ENCODE measurements at places on chromosomes 2 and 18. TPM values are rescaled to one million over a fixed set of nuclear protein-coding genes. Genes with fewer than 3 reads are reported as not detected.
A peak's percentile ranks its signal among the peaks of the same experiment; 100 is the strongest.

GRCh38 chr18:51137026-51137729, 60.3 kb downstream of the MEX3C start:
- no peak for DNase-seq

DNA sequence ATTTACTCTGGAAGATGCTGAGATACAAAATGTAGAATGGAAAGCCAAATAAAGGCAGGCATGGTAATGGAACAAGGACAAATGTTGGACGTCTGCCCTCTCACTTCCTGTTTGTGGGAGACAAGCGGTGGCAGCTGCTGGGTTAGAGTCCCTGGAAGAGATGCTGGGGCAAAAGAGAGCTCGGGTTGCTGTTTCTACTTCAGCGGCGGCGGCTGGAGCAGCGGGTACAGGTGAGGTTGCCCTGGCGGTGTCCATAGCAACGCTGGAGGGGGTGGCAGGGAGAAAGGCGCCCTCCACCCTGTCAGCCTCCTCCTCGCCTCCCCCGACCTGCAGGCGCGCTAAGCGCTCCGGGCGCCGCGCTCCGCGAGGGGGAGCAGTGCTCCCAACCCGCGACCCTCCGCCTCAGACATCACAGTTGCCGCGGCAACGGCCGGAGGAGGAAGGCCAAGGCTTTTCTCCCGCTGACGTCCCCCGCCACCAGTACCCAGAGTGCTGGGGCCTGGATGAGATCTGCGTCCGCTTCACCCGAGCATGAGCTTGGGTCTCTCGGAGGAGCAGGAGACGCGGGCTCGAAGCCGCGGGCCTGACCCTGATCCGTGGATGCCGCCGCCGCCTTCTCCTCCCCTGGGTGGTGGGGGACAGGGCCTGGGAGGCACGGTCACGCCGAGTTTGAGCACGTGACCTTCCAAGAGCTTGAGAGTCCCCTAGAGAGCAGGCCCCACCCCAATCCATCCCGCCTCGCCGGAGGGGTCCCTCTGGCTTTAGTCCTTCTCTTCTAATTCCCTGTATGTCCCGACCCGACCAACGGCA, 65.6 kb downstream of the NOL4 start:
- DNase-seq, result peak; percentile 96

Gene ABI2
- 115 TPM for total RNA-seq

DNA sequence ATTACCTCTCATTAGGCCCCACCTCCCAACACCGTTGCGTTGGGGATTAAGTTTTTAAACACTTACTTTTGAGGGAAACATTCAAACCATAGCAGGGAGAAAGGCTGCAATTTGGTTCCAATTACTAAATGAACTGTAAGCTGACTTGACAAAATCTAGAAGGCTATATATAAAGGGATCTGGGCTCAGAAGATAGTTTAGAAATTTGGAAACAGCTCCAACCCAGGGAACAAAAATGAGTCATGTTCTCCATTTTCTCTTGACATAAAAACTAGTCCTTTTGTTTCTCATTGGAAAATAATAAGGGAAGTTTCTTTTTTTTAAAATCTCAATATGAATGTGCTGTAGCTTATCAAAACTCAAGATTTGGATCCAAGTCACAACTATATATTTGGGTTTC, 17.5 kb downstream of the MOGAT1 start:
- no peak for DNase-seq

GRCh38 chr2:113179446-113180045, 5.8 kb downstream of the PSD4 start:
- DNase-seq, result no peak

DNA sequence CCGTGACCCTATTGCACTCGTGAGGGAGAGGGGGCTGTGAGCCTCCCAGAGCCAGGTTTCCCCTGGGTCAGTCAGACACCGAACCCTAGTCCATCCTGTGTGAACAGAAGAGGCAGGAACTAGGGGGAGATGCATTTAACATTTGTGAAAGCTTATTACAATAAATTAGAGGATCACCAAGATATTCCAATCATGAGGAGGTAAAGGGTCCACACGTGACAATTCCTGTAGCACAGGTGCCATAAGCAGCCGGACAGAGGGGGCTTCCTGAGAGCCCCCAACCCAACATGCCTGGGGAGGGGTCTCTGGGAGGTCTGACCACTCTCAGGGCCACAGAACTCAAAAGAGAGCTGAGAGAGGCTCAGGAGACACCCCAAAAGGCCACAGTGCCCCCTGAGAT, 93.3 kb downstream of the KCNF1 start:
- DNase-seq, result no peak

GRCh38 chr18:53457068-53457467, 767.4 kb downstream of the MBD2 start:
- no peak for DNase-seq

DNA sequence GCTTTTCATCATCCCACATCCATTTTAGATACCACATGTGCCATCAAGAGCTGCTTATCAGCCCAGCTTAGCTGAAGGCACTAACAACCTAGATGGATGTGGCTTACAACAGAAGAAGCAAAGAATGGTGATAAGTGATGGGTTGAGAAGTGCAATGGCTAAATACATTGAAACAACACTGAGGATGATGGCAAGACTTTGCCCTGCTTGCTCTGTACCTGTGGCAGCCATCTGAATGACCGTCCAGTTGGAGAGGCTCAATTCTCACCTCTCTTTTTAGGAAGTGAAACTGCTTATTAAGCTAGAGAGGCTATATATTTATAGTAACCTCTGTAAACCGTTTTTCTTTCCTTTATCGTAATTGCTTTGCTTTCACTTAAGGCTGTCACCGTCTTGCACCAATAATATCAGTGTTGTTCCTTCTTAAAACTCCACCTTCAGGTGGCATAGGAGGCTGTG, 5.7 kb downstream of the GPATCH11 start:
- DNase-seq, result no peak

Gene DUSP11
- total RNA-seq, result 18.8 TPM

DNA sequence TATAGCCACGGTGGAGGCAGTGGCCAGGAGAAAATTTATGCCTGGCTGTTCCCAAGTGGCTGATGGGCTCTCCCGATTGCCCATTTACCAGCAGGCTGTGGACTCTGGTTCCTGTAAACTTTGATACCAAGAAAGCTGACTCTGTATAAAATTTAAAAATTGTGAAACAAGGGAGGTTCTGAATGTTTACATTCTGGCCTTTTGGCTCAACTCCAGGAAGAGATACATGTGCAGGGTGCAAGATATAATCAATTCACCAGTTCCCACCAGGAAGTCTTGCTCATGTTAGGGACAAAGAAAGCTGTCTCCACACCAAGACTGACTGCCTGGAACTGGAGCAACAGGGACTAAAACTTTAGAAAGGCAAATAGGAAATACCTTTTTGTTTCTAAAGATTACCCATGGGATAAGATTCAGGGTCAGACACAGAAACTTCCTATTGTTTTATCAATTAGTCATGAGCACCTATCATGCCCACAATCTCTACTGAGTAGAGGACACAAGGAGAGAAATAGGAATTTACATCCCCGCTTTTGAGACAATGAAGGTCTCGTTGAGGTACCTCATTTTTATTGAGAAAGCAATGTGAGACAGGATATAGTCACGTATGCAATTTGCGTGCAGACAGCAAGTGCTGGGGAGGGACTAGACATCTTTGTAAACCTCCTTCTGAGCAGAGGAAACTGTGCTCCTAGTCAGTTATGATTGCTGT, 123.5 kb downstream of the LIPG start:
- DNase-seq, result no peak

DNA sequence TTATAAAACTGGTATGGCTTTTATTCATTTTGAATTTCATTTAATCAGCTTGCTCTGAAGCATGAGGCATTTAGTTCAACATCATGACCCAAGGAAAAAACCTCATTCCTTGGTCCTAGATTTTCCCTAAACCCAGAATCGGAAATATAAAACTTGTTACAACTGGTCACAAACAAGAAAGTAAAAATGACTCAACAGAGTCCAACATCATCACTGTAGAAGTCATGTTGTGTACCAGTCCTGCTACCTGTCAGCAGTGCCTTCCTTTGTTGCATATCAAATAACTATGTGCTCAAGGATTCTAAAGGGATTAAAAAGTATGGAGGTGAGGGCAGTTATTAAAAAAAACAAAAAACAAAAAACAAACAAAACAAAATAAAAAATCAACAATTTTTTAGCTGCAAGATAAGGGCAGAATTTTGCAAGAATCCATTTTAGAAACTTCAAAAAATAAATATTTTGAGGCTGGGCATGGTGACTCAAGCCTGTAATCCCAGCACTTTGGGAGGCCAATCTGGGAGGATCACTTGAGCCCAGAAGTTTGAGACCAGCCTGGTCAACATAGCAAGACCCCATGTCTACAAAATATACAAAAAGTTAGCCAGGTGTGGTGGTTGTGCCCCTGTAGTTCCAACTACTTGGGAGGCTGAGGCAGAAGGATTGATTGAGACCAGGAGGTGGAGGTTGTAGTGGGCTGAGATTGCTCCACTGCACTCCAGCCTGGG, 18.4 kb downstream of the NCKAP1 start:
- no peak for DNase-seq

GRCh38 chr18:74493689-74494088, 2.5 kb upstream of the CNDP2 start:
- peak; percentile 76 for DNase-seq

Gene CCBE1
- total RNA-seq, result 2.9 TPM

DNA sequence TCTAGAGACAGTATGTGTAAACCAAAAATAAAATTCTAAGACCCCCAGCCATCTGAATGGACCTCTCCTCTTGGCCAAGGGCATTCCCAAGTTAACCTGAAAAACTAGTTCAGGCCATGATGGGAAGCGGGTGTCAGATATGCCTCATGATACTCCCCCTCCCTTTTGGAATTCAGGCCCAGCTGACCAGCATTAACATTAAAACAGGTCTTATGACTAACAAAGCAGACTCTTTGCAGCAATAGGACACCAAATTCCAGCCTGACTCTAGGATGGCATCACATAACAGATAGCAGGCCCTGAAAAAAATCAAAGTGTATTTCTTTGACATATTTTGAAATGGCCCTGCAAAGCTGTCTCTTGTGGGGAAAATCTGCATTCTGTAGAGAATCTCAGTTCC, 73.3 kb upstream of the L3MBTL4 start:
- DNase-seq, result peak; percentile 62

DNA sequence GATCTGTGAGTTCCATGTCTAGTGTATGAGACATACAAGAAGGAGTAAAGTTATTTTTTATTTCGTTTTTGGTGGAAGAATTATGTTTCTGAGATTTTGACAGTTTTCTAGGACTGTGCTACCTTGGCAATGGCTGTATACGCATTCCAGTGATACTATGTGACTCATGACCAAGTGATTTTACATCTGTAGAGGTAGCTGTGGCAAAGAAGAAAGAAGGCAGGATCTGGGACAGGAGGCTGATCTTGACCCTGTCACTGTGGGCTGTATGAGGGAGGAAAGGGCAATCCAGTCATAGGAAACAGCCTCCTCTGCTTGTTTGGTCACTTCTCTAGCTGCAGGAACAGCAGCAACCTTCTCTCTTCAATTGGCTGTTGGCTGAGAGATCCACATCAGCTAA, 44.0 kb upstream of the PDCL3 start:
- no peak for DNase-seq

GRCh38 chr18:40120796-40121391, 1834.1 kb upstream of the PIK3C3 start:
- no peak for DNase-seq

Gene POMC
- total RNA-seq, result 12.4 TPM

DNA sequence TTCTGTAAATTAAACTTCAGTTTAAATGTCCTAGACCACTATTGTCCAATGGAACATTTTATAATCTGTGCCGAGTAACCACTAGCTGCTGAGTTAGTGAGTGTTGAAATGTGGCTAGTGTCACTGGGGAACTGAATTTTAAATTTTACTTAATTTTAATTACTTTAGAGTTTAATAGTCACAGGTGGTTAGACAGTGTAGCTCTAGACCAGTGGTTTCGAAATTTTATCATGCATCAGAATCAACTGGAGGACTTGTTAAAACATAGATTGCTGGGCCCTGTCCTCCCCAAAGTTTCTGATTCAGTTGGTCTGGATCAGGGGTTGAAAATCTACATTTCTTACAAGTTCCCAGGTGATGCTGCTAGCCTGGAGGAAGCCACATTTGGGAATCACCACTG, 110.4 kb downstream of the FMNL2 start:
- no peak for DNase-seq

- peak; percentile 40 for DNase-seq
Measured at GRCh38 chr2:239892441-239893235, 132.5 kb downstream of the NDUFA10 start.

- no peak for DNase-seq
Measured at GRCh38 chr2:236657215-236657614, 87.6 kb downstream of the ACKR3 start.

GRCh38 chr2:133504566-133505505, 63.4 kb downstream of the NCKAP5 start:
- DNase-seq, result no peak

DNA sequence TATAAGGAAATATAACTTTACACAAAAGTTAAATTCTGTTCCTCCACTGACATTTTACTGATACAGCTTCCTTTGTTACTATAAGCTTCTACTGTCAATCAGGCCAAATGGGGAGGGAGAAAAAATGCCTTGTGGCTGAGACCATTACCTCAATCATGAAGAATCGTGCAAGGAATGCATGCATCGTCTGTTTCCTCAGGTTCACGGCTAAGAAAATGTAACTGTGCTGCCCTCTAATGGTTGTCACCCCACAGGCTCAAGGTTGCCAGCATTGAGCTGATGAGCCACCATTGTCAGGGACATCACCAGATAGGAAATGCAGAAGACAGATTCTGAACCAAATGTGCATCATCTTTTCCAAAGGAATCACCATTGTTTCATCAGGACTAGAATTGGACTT, 426.9 kb downstream of the CDH2 start:
- DNase-seq, result peak; percentile 92

DNA sequence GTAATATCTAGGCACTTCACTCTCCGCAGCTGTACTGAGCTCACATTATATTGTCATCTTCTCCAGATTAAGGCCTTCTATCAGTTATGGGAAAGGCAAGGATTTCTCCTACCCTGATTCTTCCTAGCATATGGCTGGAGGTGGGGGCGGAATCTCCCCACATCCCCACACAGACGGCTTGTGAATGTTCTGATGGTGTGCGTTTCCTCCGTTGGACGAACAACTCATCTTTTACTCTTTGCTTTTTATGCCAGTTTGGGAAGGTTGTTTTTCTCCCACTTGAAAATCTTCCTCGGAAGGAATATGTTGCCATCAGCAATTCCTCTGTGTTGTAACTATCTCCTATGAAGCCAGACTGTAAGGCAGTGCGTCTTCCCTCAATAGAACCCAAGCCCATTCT, 24.3 kb downstream of the KLHL29 start:
- DNase-seq, result no peak

DNA sequence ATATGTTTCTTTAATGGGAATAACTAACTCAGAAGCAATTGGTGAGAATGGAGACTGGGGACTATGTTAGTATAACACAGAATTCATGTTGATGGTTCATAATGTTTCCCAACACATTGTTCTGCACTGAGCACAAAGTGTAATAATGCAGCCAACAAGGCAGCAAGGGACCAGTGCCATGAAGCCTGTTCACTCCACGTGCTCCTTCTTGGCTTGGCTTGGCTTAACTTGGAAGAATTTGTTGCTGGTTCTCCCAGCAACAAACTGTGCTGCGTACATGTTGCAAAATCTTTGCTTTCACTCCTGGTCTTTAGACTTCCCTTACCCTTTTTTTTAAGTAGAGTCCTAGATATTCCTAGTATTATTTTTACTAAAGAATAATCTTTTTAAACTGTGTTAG, 129.7 kb downstream of the MAP3K20 start:
- no peak for DNase-seq

Gene ALPG
- not detected for total RNA-seq

All from endodermal cell (in vitro differentiated cells).